Activated gamma-delta T cell treated with anti-CD3 and anti-CD28 coated beads, Interleukin-2, amount 50 U/mL, for 16 hours (primary cell): ENCODE measurements at places on chromosomes 5 and 9.

DNA sequence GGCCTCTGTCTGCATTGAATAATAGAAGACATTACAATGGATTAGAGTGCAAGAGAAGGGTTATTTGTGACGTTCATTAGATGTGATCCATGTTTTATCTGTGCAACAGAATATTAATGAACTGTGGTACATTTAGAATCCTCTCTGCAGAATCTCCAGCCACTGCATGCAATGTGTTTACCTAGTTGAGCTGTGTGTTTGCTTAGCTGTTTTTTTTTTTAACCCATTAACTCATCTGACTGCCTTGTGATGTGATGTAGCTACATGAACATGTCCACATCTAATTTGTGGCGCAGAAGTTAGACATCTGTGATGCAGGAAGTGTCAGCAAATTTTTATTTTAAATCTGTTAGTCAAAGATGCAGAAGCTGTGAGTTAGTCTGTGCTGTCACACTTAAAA lies 236.9 kb downstream of the CD180 start:
- no peak for DNase-seq

DNA sequence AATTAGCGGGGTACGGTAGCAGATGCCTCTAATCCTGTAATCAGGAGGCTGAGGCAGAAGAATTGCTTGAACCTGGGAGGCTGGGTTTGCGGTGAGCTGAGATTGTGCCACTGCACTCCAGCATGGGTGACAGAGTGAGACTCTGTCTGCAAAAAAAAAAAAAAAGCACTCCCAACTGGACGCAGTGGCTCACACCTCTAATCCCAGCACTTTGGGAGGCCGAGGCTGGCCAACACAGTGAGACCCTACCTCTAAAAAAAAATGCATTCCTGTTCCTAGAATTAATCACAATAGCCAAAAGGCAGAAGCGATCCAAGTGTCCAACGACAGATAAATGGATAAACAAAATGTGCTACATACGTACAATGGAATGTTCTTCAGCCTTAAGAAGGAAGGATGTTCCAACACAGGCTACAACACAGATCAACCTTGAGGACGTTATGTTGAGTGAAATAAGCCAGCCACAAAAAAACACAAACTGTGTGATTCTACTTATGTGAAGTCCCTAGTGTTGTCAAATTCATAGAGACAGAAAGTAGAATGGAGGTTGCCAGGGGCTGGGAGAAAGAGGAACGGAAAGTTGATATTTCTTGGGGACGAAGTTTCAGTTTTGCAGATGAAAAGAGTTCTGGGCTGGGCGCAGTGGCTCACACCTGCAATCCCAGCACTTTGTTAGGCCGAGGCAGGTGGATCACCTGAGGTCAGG lies 13.8 kb downstream of the FAM78A start:
- no peak for DNase-seq

- DNase-seq, result no peak
These were observed 6.3 kb downstream of the FGF10 start for GRCh38 chr5:44382894-44383293.

DNA sequence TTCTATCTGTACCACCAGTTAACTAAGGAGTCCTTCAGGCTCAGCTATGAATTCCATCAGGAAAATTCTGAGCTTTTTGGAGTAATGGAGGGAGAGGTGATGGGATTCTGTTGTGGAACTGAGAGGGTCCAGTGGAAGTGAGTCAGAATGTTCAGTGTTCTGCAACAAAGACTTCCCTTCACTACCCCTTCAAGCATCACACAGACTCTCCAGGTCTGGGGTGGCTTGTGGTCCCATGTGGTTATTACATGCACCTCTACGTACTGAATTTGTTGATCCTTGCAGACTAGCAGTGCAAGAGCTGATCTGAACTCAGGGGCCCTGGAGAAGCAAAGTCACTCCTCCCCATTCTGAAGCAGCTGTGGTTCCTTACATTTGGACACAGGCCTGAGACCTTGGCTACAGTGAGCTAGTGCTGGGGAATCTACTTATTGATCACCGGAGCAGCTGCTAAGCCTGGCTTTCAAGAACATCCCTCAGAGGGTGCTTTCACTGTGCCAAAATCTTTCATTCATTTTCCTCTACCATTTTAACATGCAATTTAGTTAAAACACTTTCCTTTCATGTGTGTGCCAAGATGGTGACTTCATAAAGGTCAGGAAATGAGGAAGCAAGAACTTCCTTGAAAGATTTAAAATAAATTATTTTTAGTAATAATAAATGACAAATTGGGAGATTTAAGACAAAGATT lies 75.0 kb upstream of the TNC start:
- DNase-seq, result no peak

GRCh38 chr9:77015327-77016048 lies 4.0 kb upstream of the FOXB2 start:
- DNase-seq, result no peak

GRCh38 chr9:136268735-136269134 lies 23.1 kb upstream of the QSOX2 start:
- no peak for DNase-seq

- DNase-seq, result no peak
These were observed 86.8 kb downstream of the MELK start for GRCh38 chr9:36659500-36659899.

- DNase-seq, result no peak
These were observed 307.0 kb upstream of the TLE4 start for GRCh38 chr9:79264511-79265355.

GRCh38 chr9:112717661-112718331 lies at the start of gene INIP:
Gene INIP (minus strand): TSS chr9:112718117. CDS start chr9:112716485, 1,632 bp downstream.
- peak; percentile 97 for DNase-seq

GRCh38 chr5:15763754-15764153 lies 263.8 kb downstream of the FBXL7 start:
- no peak for DNase-seq
